Stimulated activated CD8-positive, alpha-beta memory T cell treated with anti-CD3 and anti-CD28 coated beads, Interleukin-15, amount 100 ng/mL, for 48 hours (primary cell): ENCODE measurements at places on chromosomes 4 and X.

DNA sequence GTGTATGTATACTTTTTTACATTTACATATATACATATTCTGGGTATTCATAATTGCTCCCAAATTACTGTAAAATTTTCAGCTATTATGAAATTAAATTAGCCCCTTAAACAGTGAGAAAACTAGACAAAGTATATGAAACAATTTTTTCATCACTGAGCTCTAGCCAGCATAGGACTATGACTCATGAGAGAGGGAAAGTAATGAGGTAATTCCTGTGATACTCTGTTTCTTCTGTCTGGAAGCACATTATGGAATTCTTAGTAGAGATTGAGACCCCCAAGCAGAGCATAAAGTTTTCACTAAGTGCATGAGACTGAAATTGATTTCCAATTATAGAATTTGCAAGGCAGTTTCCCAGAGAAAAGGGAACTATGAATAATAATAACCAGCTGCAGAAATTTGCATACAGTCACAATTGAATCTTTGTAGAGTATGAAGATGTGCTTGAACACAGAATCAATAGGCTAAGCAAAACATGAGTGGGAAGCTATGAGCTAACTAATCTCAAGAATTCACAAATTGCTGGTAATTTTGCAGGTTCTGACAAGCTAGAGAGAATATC, 779.3 kb downstream of the ARAP2 start:
- no peak for DNase-seq

DNA sequence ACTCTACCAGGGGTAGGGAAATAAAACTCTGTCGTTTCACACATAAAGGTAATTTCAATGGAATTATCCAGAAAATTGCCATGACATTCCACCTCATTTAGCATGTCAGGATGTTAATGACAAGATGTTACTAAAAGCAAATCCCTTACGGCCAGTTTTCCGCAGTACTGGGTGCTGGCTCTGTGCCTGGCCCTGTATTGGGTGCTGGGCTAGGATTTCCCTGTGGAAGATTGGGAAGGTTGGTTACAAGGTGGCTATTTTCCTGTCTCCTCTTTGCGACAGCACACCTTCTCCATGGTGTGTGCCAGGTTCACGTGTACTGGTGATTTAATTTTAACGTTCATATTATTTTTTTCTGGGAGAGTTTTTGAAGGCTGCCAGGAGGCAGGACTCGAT, 13.1 kb downstream of the KLKB1 start:
- no peak for DNase-seq

GRCh38 chrX:129933700-129934099, 27.7 kb downstream of the UTP14A start:
- DNase-seq: no peak

GRCh38 chr4:174528226-174528625, 5.9 kb upstream of the HPGD start:
- DNase-seq: no peak

DNA sequence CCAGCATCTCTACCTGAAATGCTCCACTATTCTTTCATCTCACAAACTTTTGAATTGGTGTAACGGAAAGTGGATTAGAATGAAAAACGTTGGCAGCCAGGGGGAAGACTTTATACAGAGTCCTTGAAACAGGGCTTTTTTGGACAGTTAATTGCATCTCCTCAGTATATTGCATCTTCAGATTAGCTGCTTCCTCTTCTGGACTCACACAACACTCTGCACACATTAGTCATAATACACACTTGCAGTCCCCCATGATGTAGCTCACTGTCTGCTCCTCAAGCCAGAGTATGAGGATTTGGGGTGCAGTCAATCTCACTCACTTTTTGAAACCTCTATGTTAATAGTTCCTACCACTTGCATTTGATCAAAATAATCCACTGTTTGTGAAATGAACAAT, 101.0 kb downstream of the ADGRA3 start:
- no peak for DNase-seq

DNA sequence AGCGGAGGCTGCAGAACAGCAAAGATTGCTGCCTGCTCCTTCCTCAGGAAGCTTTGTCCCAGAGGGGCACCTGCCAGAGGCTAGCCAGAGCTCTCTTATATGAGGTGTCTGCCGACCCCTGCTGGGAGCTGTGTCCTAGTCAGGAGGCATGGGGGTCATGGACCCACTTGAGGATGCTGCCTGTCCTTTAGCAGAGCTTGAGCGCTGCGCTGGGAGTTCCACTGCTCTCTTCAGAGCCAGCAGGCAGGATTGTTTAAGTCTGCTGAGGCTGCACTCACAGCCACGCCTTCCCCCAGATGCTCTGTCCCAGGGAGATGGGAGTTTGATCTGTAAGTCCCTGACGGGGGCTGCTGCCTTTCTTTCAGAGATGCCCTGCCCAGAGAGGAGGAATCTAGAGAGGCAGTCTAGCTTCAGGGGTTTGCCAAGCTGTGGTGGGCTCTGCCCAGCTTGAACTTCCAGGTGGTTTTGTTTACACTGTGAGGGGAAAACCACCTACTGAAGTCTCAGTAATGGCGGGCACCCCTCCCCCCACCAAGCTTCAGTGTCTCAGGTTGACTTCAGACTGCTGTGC, 10.9 kb downstream of the DCK start:
- DNase-seq: peak; percentile 34

- DNase-seq: no peak
Observed at GRCh38 chr4:94517492-94517891, 65.8 kb downstream of the PDLIM5 start.

DNA sequence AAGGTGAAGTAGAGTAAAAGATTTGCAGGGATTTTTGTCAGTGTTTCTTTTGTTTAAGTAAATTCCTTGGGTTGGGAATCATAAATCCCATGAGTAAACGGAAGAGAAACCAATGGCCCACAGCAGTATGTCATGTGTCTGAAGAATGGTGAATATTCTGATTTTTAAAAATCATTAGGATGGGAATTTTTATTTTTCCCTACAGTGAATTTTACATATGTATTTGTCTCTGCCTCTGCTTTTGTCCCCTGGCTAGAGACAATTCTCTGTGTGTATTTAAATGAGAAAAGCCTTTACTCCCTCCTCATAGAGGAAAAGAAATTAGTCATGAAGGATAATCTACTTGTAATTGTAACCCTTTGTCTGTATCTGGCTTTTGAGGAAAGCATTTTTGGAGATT, 152.1 kb downstream of the THOC2 start:
- DNase-seq: no peak

- DNase-seq: no peak
Observed at GRCh38 chr4:75653845-75654503, 19.2 kb downstream of the G3BP2 start.

DNA sequence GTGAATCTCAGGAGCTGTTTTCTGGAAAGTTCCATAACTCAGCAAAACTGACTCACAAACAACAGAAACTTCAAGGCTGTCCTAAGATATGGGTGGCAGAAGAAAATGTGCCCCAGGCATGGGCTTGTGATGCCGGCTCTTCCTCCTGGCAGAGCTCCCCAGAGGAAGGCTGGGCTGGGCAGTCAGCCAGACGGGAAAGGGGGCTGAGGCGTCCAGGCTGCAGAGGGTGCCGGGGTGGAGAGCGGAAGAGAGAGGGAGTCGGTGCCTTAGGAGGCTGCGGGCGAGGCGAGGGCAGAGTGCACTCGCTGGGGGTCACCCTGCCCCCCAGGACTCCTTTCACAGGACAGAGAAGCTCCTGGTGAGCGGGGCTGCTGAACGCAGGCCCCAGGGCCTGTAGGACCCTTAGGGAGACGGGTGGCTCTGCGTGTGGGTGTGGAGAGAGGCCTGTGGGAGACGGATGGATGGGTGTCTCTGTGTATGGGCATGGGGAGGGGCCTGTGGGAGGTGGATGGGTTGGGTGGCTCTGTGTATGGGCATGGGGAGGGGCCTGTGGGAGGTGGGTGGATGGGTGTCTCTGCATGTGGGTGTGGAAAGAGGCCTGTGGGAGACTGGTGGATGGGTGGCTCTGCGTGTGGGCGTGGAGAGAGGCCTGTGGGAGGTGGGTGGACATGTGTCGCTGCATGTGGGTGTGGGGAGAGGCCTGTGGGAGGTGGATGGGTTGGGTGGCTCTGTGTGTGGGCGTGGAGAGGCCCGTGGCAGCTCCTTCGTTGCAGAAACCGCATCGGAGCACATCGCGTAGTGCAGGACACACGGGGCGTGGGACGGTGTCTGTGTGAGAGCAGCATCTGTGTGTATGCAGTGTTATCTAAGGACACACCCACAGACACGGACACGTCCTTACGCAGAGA, 15.9 kb downstream of the PCGF3 start:
- no peak for DNase-seq

DNA sequence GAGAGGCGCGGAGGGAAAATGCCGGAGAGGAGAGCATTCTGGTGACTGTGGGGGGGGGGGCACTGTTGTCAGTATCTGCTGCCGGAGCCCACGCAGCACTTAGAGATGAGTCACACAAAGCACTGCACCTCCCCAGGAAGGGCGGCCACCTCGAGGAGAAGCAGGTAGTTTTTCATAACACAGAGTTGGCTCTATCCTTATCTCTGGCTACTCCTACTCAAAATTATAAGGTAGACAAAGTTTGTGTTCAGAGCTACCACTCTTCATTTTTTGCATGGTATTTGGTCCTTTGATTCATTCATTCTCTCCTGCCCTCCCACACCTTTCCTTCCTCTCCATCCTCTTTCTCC, 76.2 kb upstream of the SCOC start:
- DNase-seq: no peak

GRCh38 chr4:100261346-100261745, 71.1 kb upstream of the DDIT4L start:
- DNase-seq: no peak

DNA sequence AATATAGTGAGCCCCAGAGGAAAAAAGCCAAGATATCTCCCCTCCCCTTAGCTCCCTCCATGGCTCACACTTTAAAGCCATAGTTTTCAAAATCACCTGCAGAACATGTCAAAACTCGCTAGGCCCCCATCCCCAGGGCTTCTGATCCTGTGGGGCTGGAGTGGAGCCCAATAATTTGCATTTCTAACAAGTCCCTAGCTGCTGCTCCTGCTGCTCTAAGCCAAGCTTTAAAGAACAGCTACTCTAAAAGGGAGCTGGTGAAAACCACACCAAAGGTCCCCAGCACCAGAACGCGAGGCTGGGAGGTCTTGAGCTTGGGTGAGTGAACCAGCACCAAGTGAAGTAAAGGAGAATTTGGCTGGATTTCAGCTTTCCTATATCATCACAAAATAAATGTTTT, 237.1 kb downstream of the ZNF674 start:
- DNase-seq: no peak

GRCh38 chr4:154368060-154368459, 123.5 kb downstream of the DCHS2 start:
- DNase-seq: no peak

DNA sequence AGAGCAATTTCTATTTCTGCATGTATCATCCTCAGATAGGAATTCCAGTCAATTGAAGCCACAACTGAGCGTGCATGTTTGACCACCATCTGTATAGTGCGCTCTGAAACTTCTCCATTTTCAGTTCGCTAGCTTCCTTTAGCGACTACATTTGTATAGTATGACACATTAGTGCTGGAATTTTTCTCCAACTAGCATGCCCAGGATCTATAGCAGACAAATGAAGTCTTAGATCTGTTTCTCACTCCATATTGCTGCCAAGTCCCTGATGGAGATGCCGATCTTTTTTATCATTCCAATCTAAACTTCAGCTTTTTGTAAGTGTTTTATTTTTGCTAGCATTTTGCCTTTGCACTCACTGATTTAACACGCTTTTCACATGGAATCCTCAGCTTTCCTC, 774.8 kb upstream of the TENM3 start:
- DNase-seq: no peak

- DNase-seq: no peak
Observed at GRCh38 chr4:168515222-168516011, 18.6 kb downstream of the PALLD start.

DNA sequence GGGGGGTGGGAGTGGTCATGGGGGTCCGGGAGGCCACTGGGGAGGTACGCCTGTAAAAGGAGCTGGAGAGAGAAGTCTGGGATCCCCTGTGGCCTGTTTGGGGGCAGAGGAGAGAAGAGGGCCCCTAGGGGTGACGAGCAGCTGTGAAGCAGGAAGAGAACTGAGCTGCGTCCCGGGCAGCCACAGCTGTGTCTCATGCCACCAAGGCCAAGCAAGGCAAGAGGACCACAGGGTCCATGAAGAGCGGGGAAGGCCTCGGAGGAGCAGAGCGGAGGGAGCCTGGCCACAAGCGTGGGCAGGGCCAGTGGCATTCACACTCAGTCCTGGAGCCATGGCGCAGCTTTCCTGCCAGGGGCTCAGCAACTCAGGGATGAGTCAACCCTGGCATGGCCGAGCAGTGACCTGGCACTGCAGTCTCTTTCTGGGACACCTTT, 13.6 kb upstream of the NAT8L start:
- no peak for DNase-seq

DNA sequence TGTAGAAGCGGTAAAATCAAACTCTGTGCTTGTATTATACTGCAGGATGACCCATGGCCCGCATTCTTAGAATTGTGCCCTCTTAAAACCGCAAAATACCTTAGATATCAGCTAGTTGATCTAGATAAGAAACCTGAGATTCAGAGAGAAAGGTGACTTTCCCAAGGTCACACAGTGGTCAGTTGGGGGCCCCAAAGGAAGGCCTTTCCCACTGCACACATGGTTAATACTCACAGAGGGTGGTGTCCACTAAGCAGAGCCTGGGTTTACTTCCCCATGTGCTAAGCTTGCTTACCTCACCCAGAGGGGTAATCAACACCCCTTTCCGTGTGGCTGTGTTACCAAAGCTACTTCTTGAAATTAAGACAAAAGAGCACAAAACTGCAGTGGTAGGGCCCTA, 66.3 kb downstream of the RBM47 start:
- DNase-seq: no peak

DNA sequence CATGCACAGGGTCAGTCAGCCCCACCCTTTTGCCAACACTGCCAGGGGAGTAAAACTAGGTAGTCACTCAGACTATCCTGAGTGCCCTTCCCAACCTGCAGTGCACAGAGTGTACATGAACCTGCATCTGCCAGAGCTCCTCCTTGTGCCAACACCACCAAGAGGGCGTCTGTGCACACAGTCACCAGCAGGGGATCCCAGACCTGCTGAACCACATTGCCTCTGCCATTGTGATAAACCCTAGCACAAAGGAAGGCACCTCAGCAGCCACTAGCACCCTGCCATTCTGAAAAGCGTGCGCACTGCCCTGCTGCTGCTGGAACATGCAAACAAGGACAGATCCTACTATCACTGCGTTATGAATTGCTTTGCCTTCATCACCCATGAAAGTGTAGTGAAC, 247.8 kb upstream of the POU3F4 start:
- DNase-seq: no peak

DNA sequence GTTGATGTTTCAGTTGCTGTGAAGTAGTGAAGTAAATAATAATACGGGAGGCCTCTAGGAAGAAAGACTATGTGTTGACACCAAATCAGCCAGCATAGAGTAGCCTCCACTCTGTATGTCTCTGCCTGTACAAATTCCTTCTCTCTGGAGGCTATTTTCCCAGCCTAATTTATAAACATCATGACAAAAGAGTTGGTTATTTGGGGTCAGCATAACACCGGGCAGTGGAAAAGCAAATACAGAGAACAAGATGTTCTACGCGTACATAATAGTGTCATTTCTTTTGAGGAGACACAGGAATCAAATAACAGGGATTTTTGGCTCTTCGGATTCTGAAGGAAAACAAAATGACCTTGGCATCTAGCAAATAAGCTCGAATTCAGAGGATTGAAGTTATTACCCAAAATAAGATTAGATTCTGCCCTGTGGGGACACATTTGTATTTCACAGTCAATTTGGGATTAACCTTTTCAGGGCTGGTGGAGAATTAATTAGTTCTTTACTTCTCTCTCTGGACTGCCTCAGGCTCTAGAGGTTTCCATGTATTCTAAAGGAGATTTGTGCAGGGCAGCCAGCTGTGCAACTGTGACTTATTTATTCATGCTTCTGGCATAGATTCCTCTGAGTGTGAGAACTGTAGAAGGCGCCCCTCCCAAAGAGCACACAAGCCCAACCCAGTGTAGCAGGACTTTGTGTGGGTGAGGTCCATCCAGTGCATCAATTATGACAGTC, 14.1 kb upstream of the SYTL4 start:
- no peak for DNase-seq
